ENCODE measurements at places on chromosomes 13 and 19.

DNA sequence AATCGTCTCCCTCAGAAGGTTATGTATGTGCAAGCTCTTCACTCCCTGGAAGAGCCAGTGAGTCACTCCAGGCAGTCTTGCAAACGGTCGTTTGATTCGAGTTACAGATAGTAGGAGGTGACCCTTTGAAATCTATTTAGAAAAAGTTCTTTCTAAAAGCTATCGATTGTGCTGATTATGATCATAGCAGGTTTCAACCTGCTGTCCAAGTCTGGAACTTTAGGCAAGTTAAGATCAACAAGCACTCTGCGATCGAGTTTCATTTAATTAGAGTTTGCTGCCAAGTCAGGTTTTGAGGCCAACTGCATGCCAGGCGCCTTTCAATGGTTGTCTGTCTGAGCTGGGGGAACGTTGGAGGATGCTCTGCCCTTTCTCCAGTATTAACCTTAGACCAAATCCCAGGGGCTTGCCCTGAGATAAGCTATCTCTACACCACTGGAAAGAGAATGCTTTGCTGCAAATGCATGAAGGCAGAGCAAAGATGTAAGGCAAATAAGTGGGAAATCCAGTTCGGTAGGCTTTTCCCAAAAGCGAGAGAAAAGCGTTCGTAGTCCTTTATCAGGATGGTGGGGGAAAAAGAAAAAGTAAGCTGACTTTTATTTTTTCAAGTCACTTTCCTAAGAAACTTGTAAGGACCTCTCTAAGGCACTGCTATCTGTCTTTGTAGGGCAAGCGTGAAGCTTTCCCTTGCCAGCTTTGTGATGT lies 287.5 kb downstream of the ATP8A2 start:
- DNase-seq: no peak

GRCh38 chr19:6528544-6529121 lies 2.2 kb upstream of the TNFSF9 start:
- DNase-seq: no peak

- no peak for DNase-seq
These were observed 23.4 kb upstream of the CEACAM21 start for GRCh38 chr19:41552558-41552957.

- DNase-seq: no peak
These were observed 435.9 kb upstream of the SGCG start for GRCh38 chr13:22744688-22745452.

DNA sequence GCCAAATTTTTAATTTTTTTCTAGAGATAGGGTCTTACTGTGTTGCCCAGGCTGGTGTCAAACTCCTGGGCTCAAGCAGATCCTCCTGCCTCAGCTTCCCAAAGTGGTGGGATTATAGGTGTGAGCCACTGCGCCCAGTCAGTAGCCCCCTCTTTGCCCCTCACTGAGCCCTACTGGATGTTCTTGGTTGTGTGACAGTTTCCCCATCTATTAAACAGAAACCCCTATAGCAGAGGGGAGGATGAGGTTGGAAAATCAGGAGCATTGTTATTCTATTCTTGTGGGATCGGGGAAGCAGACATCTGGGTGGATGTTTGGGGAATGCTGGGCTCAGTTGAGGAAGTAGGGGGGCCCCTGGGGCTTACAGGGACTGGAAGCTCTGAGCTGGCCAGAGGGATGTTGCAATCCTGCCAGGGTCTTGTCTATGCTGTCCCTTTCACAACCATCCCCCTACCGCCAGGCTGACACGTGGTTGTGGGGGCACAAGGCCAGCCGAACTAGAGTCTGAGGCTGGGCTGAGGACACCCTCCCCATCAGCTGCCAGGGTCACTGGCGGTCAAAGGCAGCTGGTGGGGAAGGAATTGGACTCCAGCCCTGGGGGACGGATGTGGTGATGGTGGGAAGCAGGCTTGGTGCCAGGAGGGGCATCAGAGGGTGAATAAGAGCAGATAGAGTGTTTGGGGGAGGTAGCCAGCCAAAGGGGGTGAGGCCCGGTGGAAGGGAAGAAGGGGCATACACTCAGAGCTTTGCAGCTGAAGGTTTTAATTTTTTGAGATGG lies 10.9 kb downstream of the APOC1 start:
- DNase-seq: no peak

DNA sequence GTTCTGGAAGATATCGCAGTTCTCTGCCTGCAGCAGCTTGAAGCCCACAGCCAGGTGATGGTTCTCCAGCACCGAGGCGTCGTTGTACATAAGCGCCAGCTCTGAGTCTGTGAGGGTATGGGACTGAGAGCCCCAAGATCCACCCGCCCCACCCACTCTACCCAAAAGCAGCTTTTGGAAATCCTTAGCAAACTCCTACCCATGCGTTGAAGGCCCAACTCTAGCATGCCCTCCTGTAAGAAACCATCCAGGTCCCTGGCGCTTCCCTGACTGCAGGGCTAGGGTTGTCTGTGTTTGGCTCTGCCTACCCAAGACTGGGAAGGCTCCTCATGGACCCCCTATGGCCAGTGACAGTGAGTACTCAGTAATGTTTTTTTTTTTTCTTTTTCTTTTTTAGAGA lies 9.4 kb downstream of the PDE4C start:
- no peak for DNase-seq

DNA sequence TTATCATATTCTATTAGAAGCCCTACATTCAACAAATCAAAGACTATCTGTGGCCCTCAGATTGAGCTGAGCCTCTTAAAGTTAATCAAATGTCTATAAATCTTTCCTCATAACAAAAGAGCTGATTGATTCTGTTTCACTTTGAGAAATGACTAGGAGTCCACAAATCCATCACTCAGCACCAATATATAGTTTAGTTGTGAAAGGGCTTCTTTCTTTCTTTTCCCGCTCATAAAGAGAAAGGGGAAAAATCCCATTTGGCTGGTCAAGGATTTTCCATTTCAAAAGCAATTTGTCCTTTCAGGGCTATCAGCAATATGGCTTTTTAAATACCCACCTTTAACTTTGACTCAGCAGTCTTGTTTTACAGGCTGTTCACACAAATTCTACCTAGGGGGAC lies 408.5 kb upstream of the PCDH20 start:
- no peak for DNase-seq

- no peak for DNase-seq
These were observed 79.2 kb upstream of the SCEL start for GRCh38 chr13:77456271-77456670.

DNA sequence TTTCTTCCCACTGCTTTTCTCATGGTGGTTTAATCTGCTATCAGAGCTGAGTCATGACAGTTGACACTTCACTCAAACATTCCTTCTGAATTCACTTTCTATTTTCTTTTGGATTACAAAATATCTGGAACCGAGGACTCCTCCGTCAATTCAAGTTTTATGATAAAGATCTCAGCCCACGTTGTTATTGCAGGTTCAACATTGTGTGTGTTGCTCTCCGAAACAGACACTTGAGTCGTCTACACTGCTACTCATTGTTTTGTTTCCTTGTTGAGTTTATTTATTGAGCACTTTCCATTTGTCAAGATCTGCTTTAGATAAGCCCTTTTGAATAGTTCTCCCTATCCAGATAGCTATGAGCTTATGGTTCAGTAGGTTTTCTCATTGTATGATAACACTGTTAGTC lies 636.1 kb upstream of the GPC6 start:
- DNase-seq: no peak

GRCh38 chr13:73800011-73800410 lies 334.2 kb downstream of the KLF12 start:
- DNase-seq: no peak

DNA sequence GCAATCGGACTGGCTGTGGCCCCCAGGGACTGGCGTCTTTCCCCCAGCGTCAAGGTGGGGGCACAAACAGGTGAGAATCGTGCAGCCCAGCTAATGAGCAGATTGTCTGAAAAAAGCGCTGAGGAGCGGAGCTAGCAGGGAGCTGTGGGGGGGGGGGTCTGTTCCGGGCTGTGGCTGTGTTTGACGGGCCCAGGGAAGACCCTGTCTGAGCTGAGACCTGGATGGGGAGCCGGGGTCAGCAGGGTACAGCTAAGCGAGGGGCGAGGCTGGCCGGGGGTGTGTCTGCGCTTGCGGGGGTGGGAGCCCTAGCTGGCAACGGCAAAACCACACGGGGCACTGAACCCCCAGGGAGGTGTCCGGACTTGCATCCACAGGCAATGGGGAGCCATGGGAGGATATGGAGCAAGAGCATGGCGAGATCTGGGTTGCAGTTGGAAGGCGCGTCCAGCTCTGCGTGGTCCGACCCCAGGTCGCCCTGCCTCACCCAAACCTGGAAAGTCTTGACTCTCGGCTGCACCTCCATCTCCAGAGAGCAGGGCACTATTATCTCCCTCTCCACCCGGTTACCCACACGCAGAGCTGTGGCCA lies 4.6 kb downstream of the LINGO3 start:
- DNase-seq: no peak

- no peak for DNase-seq
These were observed 14.8 kb downstream of the RABAC1 start for GRCh38 chr19:41944336-41944735.

DNA sequence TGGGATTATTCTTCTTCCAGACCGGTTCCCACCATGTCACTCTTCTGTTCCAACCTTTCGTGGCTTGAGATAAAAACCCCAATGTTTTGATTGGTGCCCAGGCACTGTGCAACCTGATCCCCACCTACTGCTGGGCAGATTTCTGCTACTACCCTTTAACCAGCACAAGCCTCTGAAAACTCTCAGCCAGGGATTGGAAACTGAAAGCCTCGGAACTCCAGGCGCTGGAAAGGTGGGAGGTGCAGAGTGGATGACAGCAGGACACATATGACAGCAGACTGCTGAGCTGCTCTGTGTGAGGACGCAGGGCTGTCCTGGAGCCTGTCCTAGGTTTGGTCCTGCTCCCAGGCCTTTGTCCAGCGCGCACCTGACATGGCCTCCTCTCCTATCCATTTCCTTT lies 68.5 kb upstream of the GTF3A start:
- no peak for DNase-seq

All from CD8-positive, alpha-beta memory T cell (primary cell).